ENCODE measurements at places on chromosomes 7 and 10.

GRCh38 chr10:107031931-107032699 is 132.4 kb downstream of the SORCS1 start:
- no peak for DNase-seq

DNA sequence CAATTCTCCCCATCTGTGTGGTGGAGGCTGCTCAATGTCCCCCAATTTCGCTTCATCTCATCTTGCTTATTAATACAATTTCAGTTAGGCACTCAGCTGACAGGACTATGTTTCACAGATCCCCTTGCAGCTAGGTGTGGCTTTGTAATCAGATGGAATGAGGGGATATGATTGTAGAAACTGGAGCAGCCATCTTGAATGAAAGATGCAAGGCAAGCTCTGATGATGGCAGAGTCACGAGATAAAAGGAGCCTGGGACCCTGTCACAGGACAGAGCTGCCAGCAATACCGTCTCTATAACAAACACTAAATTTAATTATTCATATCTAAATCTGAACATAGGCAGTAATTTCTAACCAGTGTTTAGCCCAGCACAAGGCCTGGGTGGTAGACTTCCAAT is 991 bp upstream of the DLD start:
- DNase-seq = no peak

DNA sequence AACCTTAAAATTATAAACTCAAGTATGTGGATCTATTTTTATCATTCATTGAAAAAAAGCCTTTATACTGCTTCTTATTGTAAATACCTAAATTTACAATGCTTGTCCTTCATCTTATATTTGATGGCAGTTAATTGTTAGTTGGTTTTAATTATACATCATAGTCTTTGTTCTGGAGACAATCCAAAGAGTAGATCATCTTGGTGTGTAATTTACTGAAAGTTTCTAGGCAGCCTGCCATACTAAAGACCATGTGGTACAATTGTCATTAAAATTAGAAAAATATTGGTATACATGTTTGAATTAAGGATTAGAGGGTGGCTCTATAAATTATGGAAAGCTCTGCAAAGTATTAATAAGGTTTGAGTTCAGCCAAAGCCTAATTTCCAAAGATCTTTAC is 231.4 kb downstream of the KCND2 start:
- DNase-seq = no peak

- DNase-seq = no peak
Measured at GRCh38 chr7:109695419-109695818, 1125.7 kb downstream of the DNAJB9 start.

DNA sequence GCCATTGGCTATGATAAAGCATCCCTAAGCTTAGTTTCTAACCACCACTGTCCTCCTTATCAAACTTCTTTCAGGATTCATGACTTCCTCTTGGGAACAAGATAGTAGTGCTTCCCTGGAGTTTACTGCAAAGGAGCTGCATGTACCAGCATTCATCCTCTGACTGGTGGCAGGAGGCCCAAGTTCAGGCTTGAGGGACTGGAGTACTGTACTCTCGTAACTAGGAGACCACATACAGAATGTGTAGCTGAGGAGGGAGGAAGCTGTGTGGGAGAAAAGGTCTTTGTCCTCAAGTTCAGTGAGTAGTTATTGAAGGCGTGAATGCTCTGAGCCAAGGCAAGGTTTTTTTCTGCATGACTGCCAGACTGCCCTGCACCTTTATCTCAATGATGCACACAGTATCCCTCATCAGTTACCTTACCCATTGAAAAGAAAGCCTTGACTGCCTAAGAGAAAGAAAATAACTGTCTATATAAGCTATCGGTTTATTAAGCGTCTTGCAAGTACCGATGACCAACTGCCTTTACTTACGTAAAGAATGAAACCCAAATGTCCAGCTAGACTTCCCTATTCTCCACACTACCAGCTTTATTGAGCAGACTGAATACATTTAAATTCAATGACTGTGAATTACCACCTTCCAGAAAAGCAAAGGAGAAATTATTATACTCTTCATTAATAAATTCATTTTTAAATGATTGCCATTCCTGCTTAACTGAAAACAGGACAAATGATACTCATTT is 12.8 kb downstream of the SCRN1 start:
- peak; percentile 70 for DNase-seq

- DNase-seq = peak; percentile 35
Measured at GRCh38 chr7:112898432-112899290, 108.5 kb upstream of the TMEM168 start.

- DNase-seq = no peak
Measured at GRCh38 chr7:46282155-46282554, 361.1 kb upstream of the IGFBP3 start.
